ENCODE measurements at places on chromosomes 16 and 17. TPM values are rescaled to one million over a fixed set of nuclear protein-coding genes. Genes with fewer than 3 reads are reported as not detected.

GRCh38 chr17:48997103-48997826 lies at the start of gene IGF2BP1:
Gene IGF2BP1, plus strand, starts transcription at chr17:48997385. Its CDS starts 361 bp downstream, at chr17:48997746.
- peak within 1 kb of the TSS; percentile 78 for H3K4me3 ChIP-seq
- H3K36me3 ChIP-seq: no peaks in the 10 kb centered on the region
- H3K27ac ChIP-seq: peak within 1 kb of the TSS; percentile 99
- no peaks in the 10 kb centered on the region for H3K27me3 ChIP-seq
- peak; percentile 88 for DNase-seq
- H3K4me1 ChIP-seq: peaks cover 41% of the 10 kb centered on the region

GRCh38 chr16:74775255-74775654 lies 635 bp upstream of the FA2H start:
- peaks cover 17% of the 10 kb centered on the region for H3K27me3 ChIP-seq
- DNase-seq: no peak
- peaks cover 22% of the 10 kb centered on the region for H3K4me1 ChIP-seq
- peak overlapping the region; percentile 79 for H3K4me3 ChIP-seq
- 0 out of 2 replicates have a peak, but pooled peaks cover 3% of the 10 kb centered on the region for H3K36me3 ChIP-seq

The RASL10B gene
- 23.1 TPM for total RNA-seq

The CD19 gene
- total RNA-seq: not detected

The PRSS21 gene
- 2.4 TPM for total RNA-seq
